Fibroblast of the conjunctiva (primary cell): ENCODE measurements at places on chromosomes 3 and 15.
A peak's percentile ranks its signal among the peaks of the same experiment; 100 is the strongest.

- no peak for DNase-seq
Observed at GRCh38 chr3:14305324-14305723, 97.1 kb upstream of the SLC6A6 start.

- DNase-seq = no peak
Observed at GRCh38 chr3:189941125-189941524, 179.6 kb downstream of the P3H2 start.

DNA sequence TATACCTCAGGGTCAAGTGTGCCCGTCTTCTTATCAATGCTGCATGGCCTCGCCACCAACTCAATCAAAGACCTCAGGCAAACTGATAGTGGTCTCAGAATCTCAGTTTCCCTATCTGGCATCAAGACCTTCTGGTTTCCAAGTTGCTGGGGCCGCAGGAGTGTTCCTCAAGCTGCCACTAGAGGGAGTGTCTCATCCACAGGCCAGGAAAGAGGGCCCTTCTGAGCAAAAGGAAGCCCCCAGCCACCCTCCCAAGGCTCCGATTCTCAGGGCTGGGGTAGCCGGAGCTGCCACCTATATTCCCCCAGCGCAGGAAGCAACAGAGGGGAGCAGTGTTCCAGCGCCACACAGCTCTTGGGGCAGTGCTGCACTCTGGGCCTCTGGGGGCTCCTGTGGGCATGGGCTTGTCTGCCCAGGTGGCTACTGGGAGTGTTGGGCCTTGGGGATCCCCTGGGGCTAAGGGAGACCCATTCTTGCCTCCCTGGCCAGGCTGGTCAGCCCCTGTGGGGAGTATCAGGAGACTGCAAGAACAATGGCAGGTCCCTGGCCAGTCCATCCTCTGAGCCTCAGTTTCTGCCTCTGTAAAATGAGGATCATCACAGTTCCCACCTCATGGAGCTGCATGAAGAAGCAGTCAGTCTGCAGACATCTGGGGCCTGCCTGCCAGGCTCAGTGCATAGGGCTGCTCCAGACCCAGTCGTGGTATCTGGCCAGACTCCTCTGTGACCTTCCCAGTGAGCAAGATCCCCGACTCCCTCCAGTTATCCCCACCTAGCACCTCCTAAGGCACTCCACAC, 23.4 kb upstream of the SEC13 start:
- no peak for DNase-seq

- DNase-seq = no peak
Observed at GRCh38 chr3:149204390-149204991, 17.1 kb downstream of the CP start.

- DNase-seq = no peak
Observed at GRCh38 chr3:123791073-123791370, 93.1 kb downstream of the MYLK start.

- DNase-seq = no peak
Observed at GRCh38 chr3:42764561-42765295, 8.3 kb downstream of the CCDC13 start.

DNA sequence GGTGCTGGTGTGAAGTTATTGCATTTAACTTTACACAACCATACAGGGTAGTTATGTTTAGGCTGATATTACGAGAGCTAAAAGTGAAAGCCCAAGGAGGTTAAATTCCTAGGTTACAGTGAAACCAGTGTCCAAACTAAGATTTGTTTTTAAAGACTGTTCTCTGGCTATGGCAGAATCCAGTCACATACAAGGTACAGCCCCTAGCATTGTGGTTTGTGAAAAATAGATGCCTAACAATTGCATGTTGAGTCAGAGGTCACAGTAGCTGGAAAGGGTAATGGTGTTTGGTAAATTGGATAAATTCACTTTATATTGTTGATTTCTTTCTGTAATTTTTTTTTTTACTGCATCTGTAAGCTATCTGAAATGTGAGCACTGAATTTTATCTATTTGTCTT, 614.6 kb upstream of the TBL1XR1 start:
- no peak for DNase-seq

DNA sequence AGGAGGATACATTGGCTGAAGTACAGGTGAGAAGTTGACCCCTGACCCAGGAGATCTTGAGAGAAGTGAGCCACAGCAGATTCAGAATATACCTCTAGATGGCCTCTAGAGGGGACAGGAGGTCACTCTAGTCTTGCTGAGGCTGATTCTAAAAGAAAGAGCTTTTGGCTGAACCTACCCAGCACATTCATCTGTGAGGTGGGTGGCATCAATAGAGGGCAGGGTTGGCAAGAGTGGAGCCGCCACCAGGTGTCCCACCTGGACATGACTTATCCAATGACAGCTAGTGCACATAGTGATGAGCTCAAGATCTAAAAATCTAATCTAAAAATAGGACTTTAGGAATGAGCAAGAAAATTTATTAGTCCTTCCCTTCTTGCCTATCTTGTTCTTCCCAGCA, 51.6 kb downstream of the CYP19A1 start:
- no peak for DNase-seq

DNA sequence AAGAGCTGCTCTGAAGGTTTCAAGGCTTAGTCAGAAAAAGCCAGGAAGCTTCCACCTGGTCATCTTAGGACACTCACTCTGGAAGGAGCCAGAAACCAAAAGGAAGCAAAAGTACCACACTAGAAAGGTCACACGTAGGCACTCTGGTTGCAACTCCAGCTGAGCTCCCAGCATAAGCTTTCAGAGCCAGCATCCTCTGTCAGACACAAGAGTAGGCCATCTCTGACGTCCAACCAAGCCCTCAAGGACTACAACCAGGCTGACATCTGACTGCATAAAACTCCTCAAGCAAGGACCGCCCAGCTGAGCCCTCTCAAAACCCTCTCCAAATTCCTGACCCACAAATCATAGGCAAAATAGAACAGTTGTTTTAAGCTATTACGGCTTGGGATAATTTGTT, 12.8 kb downstream of the SH3BP5 start:
- no peak for DNase-seq

DNA sequence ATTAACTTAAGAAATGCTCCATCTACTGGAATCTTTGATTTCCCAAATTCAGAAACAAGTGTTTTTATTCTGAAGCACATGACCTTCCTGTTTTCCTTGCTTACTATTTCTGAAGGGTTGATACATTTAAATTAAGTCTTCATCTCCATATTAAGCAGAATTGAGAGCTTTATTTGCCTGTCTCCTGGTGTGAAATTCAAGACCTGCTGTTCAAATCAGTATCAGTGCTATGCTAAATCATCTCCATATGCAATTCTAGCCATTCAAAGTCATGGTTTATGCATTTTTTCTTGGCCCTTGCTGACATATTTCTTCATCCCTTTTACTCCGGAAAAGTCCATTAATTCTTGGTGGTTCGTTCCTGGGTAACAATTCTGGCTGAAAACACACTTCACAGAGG, 195.4 kb downstream of the ATP8B4 start:
- DNase-seq = no peak

DNA sequence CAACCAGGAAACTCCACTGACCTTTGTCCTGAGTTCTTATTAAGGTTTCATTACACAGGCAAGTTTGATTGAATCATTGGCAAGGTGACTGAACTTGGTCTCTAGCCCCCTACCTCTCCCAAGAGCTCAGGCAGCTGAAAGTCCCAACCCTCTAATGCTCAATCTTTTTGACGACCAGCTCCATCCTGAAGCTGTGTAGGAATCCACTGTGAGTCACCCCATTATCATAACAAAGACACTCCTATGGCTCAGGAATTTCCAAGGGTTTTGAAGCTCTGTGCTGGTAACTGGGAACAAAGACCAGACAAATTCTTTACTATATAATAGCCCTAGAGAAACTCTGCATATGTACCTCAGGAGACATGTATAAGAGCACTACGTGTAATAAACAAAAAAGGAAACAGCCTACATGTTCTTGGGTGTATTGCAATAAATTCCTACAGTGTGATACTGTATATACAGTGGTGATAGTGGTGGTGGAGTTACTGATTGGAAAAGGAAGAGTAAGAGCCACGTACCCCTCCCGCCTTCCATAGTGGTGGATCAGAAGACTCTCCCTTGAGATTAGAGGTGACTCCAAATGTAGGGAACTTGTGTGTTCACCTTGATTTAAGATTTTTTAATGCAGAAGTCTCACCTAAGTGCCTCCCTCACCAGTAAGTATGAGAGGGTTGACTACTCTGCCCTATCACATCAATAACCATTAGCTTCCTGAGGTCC, 116.6 kb downstream of the ST8SIA2 start:
- DNase-seq = no peak

GRCh38 chr15:82569834-82570233, 29.6 kb upstream of the RPS17 start:
- no peak for DNase-seq

DNA sequence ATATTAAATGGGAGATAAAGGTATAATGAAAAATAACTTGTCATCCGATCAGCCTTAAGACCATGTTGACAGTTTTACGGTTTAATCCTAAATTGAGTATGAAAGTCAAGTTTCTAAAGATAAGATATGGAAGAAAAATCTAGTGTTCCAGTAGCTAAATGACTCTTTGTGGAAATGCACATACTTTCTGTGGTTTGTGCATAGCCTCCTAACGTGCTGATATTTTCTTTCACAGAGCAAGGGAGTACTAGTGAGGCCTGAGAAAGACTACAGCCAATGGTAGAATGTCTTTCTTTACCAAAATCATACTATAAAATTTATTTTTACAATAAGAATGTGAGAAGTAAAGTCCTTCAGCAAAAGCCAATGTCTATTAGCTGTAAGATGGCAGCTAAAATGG, 430.6 kb upstream of the RGMA start:
- no peak for DNase-seq

DNA sequence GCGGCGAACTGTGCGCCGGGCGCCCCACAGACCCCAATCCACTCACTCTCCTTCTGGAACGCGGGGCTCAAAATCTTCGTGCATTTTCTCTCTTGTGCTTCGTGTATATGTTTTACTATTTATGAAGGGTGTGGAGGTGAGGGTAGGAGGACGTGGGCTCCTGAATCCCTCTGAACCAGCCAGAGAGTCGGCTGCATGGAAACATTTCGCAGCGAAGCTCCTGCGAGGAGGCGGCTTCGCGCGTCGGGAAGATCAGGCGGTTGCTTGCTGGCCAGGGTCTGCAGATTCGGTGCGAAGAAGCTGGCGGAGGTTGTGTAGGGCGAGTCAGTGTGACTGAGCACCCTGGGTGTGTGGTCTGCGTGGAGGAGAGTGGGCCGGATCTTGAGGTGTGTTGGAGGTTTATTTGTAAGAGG, 1.1 kb downstream of the CNTN4 start:
- no peak for DNase-seq

GRCh38 chr3:10651506-10651905, 146.1 kb upstream of the ATP2B2 start:
- no peak for DNase-seq

DNA sequence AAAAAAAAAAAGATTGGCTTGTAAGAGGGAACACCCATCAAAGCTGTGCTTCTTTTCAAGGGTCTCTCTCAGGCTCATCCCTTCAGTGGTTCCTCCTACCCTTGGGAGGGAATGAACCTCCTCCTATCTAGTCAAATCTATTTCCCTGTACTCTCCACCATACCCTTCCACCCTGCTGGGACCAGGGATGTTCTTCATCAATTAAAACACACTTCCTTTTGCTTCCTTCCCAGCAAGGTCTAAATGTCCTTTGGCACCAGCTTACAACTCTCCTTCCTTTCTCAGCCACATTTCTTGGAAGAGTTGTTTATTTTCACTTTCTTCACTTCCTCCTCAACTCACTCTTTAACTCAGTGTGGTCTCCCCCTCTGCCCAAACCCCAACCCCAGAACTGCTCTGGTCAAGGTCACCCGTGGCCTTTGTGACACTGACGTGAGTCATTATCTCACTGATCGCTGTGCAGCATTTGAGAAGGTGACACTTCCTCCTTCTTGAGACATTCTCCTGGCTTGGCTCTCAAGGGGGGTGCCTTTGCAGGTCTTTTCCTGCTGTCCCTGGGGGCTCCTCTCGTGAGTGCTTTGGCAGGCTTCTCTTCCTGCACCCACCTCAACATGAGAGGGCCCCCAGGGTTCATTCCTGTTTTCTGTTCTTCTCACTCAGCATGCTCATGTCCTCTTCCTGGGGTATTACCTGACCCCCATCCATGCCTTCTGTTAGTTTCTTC, 210.5 kb upstream of the TLE3 start:
- no peak for DNase-seq

DNA sequence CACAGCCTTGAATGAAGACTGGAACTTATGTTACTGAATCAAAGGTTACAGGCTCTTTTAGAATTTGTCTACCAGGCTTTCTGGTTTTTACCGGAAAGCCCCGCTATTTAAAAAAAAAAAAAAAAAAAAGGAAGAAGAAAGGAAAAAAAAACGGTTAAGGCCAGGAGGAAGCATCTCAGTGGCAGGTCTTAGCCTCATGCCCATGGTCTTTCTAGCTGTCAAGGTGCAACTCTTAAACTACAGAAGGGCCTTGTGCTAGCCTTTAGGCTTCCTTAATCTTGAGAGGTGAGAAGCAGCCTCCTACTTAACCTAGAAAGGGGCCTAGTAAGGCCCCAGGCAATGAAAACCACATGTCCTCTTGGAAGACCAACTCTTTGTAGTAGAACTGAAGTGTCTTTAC, 77.5 kb downstream of the TBC1D5 start:
- no peak for DNase-seq

DNA sequence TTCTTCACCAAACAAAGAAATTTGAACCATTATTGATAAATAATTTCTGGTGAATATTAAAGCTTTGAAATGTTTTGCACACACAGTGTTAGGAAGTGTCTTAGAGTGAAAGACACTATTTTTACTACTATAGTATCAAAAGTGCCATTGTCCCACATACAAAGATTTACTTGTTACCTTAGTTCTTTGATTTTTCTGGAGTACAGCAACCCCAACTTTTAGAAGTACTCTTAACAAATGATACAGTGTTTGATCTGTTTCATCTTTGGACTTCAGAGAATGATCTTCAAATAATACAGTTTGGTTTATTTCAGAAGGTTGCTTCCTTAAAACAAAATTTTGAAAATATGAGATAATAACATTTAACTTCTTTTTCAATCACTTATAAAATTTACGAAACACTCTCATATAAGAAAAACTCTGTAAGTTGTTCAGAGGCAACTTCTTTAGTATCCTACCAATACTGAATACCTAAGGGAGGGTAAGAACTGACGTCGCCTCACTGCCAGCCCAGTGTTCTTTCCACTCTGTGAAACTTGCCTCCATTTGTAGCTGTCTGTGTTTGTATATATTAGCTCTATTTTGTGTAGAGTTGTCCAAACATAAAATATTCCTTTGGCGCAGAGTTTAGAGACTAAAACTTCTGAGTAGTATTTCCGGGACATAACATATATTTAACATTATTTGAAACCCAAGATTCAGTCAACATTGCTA, 464.2 kb downstream of the LPP start:
- DNase-seq = no peak

DNA sequence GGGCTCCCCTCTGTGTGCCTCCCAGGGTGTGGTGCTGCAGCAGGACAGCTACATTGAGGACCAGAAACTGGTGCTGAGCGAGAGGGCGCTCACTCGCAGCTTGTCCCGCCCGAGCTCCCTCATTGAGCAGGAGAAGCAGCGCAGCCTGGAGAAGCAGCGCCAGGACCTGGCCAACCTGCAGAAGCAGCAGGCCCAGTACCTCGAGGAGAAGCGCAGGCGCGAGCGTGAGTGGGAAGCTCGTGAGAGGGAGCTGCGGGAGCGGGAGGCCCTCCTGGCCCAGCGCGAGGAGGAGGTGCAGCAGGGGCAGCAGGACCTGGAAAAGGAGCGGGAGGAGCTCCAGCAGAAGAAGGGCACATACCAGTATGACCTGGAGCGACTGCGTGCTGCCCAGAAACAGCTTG, 53.7 kb downstream of the KLHL25 start:
- DNase-seq = no peak

- peak; percentile 3 for DNase-seq
Observed at GRCh38 chr15:62307551-62307950, 142.5 kb upstream of the C2CD4B start.
